ENCODE measurements at places on chromosomes 13 and 19. TPM values are rescaled to one million over a fixed set of nuclear protein-coding genes. Genes with fewer than 3 reads are reported as not detected.

FDX2 gene
- total RNA-seq: 13.0 TPM

GRCh38 chr19:51259348-51260245 is 8.7 kb downstream of the SIGLECL1 start:
- H3K4me1 ChIP-seq: peaks cover 27% of the 10 kb centered on the region
- no peaks in the 10 kb centered on the region for H3K36me3 ChIP-seq
- peaks cover 52% of the 10 kb centered on the region for H3K27me3 ChIP-seq
- H3K4me3 ChIP-seq: no peak overlapping the region
- no peak overlapping the region for H3K27ac ChIP-seq
- DNase-seq: peak; percentile 56

METTL21C gene
- not detected for total RNA-seq

- DNase-seq: no peak
- no peak overlapping the region for H3K27ac ChIP-seq
- H3K4me3 ChIP-seq: no peak overlapping the region
- H3K36me3 ChIP-seq: no peaks in the 10 kb centered on the region
Measured at GRCh38 chr13:80121038-80121437, 219.9 kb downstream of the SPRY2 start.

GRCh38 chr19:40190891-40191835 is at the start of gene MAP3K10:
Gene MAP3K10, plus strand, starts transcription at chr19:40191426. Its CDS starts 606 bp downstream, at chr19:40192032.
- H3K27me3 ChIP-seq: no peaks in the 10 kb centered on the region
- H3K36me3 ChIP-seq: no peaks in the 10 kb centered on the region
- H3K4me1 ChIP-seq: peaks cover 29% of the 10 kb centered on the region
- DNase-seq: peak; percentile 89
- peak within 1 kb of the TSS; percentile 96 for H3K27ac ChIP-seq
- H3K4me3 ChIP-seq: peak within 1 kb of the TSS; percentile 87

GRCh38 chr13:33236021-33236420 is 49.5 kb downstream of the STARD13 start:
- H3K27ac ChIP-seq: no peak overlapping the region
- peaks cover 3% of the 10 kb centered on the region for H3K36me3 ChIP-seq
- H3K4me1 ChIP-seq: no peaks in the 10 kb centered on the region
- H3K4me3 ChIP-seq: no peak overlapping the region
- peaks cover 21% of the 10 kb centered on the region for H3K27me3 ChIP-seq
- DNase-seq: no peak

GRCh38 chr13:107348925-107349324 is 781.0 kb upstream of the ARGLU1 start:
- H3K4me1 ChIP-seq: no peaks in the 10 kb centered on the region
- H3K36me3 ChIP-seq: no peaks in the 10 kb centered on the region
- H3K27ac ChIP-seq: no peak overlapping the region
- H3K4me3 ChIP-seq: no peak overlapping the region
- no peaks in the 10 kb centered on the region for H3K27me3 ChIP-seq
- DNase-seq: no peak

DNA sequence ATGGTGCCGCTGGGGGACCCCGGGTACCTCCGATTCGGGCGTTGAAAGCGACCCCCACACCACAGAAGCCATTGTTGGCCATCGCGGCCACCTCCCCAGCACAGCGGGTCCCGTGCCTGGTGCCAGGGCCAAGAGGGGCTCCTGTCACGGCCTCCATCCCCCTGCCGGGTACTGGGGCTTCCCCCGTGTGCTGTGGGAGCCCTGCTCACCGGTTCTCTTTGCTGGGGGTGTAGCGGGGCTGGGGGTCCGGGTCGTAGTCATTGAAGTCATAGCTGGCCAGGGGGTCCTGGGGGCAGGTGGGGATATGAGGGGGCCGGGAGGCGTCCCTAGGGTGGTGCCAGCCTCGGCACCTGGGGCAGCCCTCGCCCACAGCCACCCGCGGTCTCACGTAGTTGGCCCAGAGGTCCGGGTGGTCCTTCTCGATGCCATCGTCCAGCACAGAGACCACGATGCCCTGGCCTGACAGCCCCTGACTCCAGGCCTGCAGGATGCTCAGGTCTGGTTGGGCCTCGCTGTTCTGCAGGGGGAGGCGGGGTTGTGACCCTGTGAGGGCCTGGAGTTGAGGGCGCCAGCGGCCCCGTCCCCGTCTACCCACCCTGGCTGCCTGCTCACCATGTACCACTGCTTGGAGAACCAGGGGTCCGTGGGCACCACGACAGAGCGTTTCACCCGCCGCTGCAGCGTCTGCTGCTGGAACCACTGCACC is 2.4 kb downstream of the PCSK4 start:
- H3K4me1 ChIP-seq: peaks cover 14% of the 10 kb centered on the region
- H3K27me3 ChIP-seq: peaks cover 12% of the 10 kb centered on the region
- H3K27ac ChIP-seq: no peak overlapping the region
- no peaks in the 10 kb centered on the region for H3K36me3 ChIP-seq
- H3K4me3 ChIP-seq: no peak overlapping the region

ZSCAN4 gene
- total RNA-seq: not detected

GRCh38 chr13:94198681-94199080 is 280.8 kb downstream of the DCT start:
- no peaks in the 10 kb centered on the region for H3K36me3 ChIP-seq
- H3K27me3 ChIP-seq: peaks cover 6% of the 10 kb centered on the region
- H3K4me1 ChIP-seq: no peaks in the 10 kb centered on the region
- no peak overlapping the region for H3K4me3 ChIP-seq

- no peaks in the 10 kb centered on the region for H3K4me1 ChIP-seq
- H3K36me3 ChIP-seq: no peaks in the 10 kb centered on the region
- peaks cover 34% of the 10 kb centered on the region for H3K27me3 ChIP-seq
- no peak for DNase-seq
- no peak overlapping the region for H3K27ac ChIP-seq
Measured at GRCh38 chr13:113905942-113906341, 42.1 kb upstream of the GAS6 start.

DNA sequence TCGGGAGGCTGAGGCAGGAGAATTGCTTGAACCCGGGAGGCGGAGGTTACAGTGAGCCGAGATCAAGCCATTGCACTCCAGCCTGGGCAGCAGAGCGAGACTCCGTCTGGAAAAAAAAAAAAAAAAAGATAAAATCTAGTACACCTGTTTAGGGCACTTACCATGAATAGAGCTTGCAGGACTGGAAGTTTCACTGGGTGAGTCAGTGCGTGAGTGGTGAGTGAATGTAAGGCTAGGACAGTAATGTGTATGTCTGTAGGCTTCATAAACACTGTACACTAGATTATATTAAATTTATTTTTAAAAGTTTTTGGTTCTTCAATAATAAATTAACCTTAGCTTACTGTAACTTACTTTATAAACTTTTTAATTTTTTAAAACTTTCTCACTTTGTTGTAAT is 22.9 kb downstream of the PPP5C start:
- peaks cover 3% of the 10 kb centered on the region for H3K36me3 ChIP-seq
- no peak overlapping the region for H3K27ac ChIP-seq
- no peak overlapping the region for H3K4me3 ChIP-seq
- DNase-seq: no peak
- no peaks in the 10 kb centered on the region for H3K27me3 ChIP-seq

GRCh38 chr19:13057147-13057572 is 45.5 kb downstream of the LYL1 start:
- no peak for DNase-seq
- peaks cover 5% of the 10 kb centered on the region for H3K4me1 ChIP-seq
- H3K4me3 ChIP-seq: no peak overlapping the region
- peaks cover 19% of the 10 kb centered on the region for H3K27me3 ChIP-seq
- no peak overlapping the region for H3K27ac ChIP-seq

DNA sequence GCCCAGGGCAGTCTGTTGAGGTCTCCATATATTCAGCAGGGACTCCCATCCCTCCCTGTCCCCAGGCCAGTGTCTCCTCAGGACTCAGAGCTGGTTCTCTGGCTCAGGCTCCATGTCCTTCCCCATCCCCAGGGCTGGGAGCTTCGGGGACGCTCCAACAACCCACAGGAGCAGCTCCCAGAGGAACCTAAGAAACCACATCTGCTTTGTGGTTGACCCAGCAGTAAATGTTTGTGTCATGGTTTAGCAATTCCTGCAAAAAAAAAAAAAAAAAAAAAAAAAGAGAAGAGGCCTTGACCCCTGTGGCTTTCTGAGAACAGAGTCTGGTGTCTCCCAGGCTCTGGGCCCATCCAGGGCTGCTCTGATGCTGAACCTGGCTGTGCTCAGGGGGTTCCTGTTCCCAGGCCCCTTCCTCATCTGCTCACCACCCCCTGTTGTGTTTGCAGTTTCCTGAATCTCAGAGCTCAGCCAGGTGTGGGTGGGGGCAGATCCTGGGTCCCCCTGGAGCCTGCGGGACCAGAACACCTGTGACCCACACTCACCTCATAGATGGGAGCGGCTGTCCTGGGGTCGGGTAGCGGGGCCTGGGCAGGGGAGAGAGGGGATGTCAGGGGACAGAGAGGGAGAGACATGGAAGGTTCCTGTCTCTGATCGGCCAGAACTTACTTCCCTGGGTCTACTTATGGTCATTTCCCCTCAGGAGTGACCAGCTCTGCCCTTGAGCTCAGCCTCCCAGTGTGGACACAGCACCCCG is 25.2 kb upstream of the CEACAM1 start:
- H3K4me3 ChIP-seq: no peak overlapping the region
- no peaks in the 10 kb centered on the region for H3K4me1 ChIP-seq
- no peaks in the 10 kb centered on the region for H3K36me3 ChIP-seq

DNA sequence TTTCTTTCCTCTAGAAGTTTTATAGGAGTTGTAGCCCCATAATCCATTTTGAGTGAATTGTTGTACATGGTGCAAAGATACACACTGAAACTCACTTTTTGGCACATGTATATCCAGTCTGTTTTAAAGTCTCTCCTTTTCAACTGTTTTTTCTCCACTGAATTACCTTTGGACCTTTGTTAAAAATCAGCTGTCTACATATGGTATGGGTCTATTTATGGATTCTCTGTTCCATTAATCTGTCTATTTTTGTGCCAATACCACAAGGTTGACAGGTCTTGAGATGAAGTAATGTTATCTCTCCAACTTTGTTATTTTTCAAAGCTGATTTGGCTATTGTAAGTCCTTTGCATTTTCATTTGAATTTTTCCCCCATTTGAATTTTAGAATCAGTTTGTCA is 4.7 kb downstream of the HNRNPA1L2 start:
- H3K4me1 ChIP-seq: peaks cover 17% of the 10 kb centered on the region
- H3K27me3 ChIP-seq: no peaks in the 10 kb centered on the region
- no peaks in the 10 kb centered on the region for H3K36me3 ChIP-seq
- no peak for DNase-seq
- H3K4me3 ChIP-seq: no peak overlapping the region

WDR87 gene
- total RNA-seq: not detected

GRCh38 chr13:99589575-99589974 is 88.3 kb downstream of the TM9SF2 start:
- no peaks in the 10 kb centered on the region for H3K27me3 ChIP-seq
- H3K36me3 ChIP-seq: no peaks in the 10 kb centered on the region
- DNase-seq: no peak
- H3K27ac ChIP-seq: no peak overlapping the region

DNA sequence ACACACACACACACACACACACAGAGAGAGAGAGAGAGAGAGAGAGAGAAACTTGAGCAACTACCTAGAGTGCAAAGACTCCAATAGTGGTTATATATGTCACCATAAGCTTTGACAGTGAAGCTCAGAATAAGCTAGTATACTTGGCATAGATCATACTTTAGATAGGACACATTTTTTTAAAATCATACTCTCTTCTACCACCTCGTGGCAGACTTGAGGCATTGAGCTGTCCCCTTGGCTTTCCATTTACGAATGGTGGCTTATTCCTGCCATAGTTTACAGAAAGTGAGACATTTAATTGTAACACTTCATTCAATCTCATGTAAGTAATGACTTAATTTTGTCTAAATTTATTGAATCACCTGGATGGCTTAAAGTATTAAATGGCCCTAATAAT is 108.2 kb downstream of the EDNRB start:
- H3K27ac ChIP-seq: no peak overlapping the region
- no peaks in the 10 kb centered on the region for H3K27me3 ChIP-seq
- no peak overlapping the region for H3K4me3 ChIP-seq
- no peak for DNase-seq
- H3K4me1 ChIP-seq: peaks cover 8% of the 10 kb centered on the region

DNA sequence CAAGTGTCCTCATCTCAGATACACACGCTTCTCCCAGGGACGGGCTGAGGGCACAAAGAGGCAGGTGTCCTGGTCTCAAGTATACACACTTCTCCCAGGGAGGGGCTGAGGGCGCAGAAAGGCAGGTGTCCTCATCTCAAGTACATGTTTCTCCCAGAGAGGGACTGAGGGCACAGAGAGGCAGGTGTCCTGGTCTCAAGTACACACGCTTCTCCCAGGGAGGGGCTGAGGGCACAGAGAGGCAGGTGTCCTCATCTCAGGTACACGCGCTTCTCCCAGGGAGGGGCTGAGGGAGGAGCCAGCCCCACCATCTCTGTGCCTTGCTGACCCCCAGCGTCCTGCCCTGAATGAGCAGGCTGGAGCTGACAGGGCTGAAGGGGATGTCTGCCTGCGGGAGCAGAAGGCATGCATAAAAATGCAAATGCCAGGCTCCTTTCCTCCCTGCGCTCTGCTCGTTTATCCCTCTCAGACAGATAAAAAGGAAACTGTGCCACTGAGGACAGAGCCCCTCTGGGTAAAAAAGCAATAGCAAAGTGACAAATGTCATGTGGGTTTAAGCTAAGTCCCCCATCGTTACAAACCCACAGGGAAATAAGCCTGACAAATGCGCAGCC is 96.1 kb upstream of the UQCRFS1 start:
- no peaks in the 10 kb centered on the region for H3K36me3 ChIP-seq
- no peak overlapping the region for H3K4me3 ChIP-seq
- no peak for DNase-seq
- H3K4me1 ChIP-seq: no peaks in the 10 kb centered on the region
- no peak overlapping the region for H3K27ac ChIP-seq
- peaks cover 31% of the 10 kb centered on the region for H3K27me3 ChIP-seq

DNA sequence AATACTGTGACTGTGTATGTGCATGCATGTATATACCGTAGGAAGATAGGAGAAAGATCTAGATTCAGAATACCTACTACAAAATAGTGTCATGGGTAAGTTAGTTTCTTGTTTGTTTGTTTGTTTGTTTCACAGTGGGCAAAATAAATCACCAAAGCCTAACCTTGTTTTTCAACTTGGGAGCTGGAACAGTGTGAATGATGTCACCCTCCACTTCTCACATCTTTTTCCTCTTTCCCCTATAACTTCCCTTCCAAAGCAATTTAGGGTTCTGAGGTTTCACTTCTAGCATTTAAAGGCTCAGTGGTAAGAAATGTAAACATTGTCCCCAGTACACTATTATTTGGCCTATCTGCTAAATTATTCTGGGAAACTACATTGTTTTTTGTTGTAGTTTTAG is 5.4 kb downstream of the KCTD4 start:
- peaks cover 6% of the 10 kb centered on the region for H3K4me1 ChIP-seq
- DNase-seq: no peak
- peaks cover 3% of the 10 kb centered on the region for H3K36me3 ChIP-seq
- no peak overlapping the region for H3K4me3 ChIP-seq
- no peak overlapping the region for H3K27ac ChIP-seq

- peaks cover 16% of the 10 kb centered on the region for H3K4me1 ChIP-seq
- no peak overlapping the region for H3K4me3 ChIP-seq
- no peaks in the 10 kb centered on the region for H3K27me3 ChIP-seq
- peak; percentile 61 for DNase-seq
- H3K27ac ChIP-seq: no peak overlapping the region
Measured at GRCh38 chr19:47284324-47284899, 9.7 kb downstream of the INAFM1 start.

GRCh38 chr19:29866011-29866410 is 54.2 kb downstream of the CCNE1 start:
- peaks cover 3% of the 10 kb centered on the region for H3K36me3 ChIP-seq
- no peaks in the 10 kb centered on the region for H3K4me1 ChIP-seq
- no peak for DNase-seq
- H3K4me3 ChIP-seq: no peak overlapping the region

KIR3DL1 gene
- total RNA-seq: 0.21 TPM

PGLYRP2 gene
- total RNA-seq: not detected
